ENCODE measurements at places on chromosomes 1 and 21.

GRCh38 chr1:87759421-87760087, 430.9 kb downstream of the LMO4 start:
- no peak for DNase-seq

DNA sequence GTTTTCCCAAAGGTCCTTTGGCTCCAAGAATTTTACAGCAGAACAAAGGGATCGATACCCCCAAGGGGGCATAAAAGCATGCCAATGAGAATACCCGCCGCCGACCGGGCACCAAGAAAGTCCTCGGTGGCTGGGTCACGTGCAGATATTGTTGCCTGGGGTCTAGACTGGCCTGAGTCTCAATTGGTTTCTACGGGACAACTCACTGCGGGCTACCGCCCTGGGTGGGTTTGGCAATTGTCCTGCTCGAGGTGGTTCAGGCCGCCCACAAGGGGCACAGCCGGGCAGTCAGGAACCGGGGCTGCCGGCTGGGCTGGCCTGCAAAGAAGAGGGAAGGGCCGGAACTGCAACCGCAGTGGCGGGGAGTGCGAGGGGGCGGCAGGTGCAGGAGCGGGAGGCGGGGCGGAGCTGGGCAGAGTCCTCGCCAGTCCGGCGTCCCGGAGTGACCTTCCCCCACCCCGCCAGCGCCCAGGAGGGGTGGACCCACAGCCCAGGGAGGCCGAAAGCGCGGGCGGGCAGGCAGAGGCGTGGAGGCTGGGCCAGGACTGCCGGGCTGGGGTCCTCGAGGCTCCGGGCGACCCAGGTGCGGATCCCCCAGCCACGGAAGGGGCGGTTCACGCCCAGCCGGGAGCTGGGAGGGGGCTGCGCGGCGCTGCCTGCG, 926 bp upstream of the ATP1B1 start:
- DNase-seq, result no peak

DNA sequence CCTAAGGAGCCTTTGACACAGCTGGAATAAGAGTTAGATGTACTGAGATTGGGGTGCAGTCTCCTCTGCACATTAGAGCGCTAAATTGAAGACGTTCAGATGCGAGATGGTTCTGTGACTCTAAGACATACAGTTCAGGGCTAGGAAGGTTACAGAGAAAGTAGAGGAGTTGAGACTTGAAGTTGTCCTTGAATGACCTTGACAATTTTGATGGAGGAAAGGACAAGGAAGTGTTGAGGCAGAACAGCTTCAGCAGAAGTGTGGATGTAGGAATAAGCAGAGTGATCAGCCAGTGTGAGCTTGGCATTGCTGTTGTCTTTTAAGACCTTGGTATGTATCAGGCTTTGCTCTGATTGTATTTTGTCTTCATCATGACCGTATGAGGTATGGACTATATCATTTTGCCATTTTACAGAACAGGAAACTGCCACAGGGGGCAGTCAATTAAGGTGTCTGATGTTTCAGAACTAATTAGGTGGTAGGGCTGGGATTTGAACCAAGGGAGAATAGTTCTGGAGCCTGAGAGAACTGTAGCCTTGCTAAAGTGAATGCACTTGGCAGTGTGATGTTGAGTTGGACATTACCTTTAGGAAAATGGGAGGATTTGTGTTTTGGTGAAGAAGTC, 9.2 kb downstream of the TTF2 start:
- no peak for DNase-seq

DNA sequence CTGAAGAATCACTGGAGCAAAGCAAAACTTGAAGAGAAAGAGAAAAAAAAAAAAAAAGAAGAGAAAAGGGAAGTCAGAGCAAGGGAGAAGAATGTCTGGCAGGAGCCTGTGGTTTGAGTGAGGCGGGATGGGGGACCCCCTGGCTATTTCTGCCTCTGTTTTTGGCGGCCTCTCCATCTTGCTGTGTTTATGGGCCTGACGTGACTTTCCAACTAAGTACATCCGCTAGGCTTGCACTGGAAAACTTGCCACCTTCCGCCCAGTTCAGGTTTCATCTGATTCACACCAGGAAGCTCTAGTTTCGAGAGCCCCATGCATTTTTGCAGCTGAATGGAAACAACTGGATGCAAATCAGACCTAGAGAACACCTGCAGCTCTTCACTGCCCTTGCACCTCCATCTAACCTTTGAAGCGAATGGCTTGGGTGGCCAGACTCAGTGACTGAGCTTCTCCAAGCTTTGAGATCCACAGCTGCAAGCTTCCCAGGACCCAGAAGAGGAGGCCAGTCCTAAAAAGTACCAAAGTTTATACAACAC, 28.0 kb downstream of the TBX15 start:
- DNase-seq, result no peak

GRCh38 chr1:59442492-59442891, 145.6 kb downstream of the FGGY start:
- DNase-seq, result no peak

DNA sequence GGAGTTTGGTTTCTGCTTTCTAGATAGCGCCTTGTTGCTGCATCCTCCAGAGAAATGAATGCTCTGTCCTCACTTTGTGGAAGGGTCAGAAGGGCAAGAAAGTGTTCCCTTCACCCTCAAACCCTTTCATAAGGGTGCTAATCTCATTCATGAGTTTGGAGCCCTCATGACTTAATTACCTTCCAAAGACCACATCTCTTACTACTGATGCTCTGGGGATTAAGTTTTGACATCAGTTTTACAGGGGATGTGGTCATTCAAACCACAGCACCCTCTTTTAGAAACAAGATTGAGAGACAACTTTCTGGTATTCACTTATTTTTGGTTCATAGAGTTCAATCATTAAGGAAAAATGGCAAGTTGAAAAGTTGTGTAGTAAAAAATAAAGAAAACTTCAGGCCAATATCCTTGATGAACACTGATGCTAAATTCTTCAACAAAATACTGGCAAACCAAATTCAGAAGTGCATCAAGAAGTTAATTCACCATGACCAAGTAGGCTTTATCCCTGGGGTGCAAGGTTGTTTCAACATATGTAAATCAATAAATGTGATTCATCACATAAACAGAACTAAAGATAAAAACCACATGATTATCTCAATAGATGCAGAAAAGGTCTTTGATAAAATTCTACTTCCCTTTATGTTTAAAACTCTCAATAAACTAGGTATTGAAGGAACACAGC, 442.1 kb downstream of the PTBP2 start:
- no peak for DNase-seq

DNA sequence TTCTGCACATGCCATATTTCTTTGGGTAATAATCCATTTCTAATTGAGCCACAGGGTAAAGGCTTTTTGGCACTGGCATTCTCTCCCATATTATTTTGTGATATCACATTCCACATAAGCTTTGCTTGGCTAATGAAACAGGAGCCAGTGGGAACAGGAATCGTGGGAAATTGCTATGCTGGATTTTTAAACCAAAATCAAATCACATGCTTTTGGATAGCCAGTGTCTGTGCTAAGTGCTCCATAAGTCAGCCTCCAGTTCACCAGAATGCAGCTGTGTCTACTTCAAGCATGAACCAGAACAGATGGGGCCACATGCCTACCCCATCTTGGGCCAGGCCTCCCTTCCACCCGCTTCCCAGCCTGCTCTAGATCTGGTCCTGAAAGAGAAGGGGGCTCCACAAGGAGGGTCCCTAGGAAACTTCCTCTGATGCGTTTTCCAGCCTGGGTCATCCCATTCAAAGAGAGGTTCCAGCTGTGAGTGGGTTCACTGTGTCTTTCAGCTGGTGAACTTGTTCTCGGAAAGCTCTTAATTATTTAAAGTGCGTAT, 131.2 kb upstream of the COA6 start:
- no peak for DNase-seq

DNA sequence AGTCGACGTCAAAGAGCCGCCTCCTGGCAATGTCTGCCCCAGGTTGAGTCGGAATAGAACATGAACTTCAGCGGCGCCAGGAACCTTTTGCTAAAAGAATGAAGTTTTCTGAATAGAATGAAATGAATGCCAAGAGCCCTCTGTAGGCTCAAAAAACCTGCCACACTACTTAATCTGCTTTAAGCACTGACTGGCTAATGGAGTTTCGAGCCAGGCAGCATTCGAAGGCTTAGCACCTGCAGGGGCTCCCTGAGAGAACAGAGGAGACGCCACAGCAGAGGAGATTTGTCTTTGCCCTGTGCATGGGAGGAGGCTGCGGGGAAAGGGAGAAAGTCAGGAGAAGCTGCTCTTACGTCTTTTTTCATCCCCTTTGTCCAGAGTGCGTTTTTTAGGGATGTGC, 641.7 kb downstream of the AJAP1 start:
- DNase-seq, result no peak

DNA sequence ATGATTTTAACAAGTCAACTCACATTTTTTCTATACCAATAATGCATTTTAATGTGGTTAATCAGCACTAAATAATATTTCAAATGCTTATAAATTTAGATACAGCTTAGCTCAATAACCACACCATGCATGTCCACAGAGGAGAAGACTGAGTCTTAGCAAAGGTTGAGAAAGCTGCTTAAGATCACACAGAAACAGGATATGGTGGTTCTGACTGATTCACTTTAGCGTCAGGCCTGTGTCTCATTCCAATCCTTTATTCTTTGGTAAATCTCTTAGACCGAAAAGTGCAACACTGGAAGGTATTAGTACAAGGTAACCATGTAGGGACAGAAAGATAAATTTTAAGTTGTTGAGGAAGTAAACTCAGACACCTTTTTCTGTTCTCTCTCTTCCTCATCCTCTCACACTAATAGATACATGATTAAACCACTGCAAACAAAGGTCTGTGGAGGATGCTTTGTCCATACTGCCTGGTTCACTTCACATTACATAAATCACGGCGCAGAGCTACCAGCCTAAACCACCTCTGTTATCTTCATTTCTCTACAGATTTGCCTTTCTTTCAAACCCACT, 139.0 kb downstream of the DPYD start:
- no peak for DNase-seq

GRCh38 chr1:223515926-223516325, 122.7 kb downstream of the CCDC185 start:
- no peak for DNase-seq

GRCh38 chr1:155307247-155307740, 1.4 kb upstream of the FDPS start:
- no peak for DNase-seq

DNA sequence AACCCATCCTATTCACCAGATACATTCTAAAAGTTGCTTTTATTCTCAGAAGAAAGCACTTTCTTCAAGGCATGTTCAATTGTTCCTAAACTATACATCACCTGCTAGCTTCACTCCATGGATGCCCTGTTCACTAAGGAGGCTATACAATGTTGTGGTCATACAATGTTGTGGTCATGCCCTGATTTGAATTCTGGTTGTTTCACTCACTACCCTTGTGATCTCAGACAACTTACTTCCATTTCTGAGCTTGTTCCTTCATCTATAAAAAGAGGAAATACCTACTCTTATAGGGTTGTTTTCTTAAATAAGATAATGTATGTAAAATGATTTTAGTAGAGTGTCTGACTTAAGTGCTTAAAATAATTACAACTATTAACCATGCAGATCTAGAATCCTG, 19.7 kb downstream of the EDEM3 start:
- DNase-seq, result no peak

GRCh38 chr1:218395916-218396315, 50.8 kb downstream of the TGFB2 start:
- no peak for DNase-seq

DNA sequence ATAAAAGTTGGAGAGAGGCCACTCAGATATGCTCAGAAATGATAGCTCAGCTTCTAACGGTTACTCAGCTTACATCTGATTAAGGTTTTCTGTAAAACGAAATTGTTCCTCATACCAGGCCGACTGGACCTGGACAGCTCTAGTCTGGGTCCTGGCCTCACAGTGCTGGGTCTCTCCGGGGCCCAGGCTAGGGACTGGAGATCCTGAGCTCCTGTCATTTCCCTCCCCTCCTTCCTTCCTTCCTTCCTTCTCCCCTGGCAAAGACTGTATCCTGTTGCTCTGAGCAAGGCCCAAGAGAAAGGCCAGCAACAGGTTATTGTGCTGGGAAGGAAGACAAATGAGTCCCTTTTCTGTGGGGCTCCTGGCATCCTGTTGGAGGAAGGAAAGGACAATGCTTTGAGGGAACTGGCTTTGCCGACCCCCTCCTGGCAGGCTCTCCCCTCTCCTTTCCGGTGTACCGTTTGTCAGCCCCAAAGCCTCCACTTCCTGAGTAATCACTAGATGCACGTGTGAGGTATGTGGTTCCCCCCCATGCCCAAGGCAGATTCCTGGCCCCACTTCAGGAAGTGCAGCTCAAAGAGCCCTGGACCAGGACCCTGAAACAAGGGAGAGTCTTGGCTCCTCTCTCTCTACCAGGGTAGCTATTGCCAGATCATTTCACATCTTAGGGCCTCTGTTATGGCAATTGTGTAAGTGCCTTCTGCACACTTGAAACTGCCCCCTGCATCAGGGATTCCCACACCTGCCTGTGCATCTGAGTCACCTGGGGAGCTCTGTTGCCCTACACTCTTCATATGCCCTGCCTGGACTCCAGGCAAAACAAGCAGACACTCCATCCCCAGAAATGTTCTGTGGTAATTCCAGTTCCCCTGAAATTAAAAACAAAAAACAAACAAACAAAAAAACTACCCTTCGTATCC, 212.7 kb upstream of the FGGY start:
- DNase-seq, result no peak

DNA sequence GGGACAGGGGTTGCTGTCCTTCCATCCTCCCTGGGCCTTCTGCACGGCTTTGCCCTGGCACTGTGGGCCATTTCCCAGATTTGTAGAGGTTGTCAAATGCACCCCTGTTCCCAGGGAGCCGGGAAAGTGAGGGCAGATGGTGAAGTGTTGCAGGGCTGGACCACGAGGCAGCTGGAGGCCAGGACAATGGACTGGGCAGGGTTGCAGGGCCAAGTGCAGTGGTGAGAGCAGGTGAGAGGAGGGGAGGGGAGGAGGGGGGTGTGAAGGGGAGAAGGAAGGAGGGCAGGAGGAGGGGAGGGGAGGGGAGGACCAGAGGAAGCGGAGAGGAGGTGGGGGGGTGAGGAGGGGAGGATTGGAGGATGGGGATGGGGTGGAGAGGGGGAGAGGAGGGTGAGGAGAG, 443.9 kb downstream of the CAMTA1 start:
- no peak for DNase-seq

DNA sequence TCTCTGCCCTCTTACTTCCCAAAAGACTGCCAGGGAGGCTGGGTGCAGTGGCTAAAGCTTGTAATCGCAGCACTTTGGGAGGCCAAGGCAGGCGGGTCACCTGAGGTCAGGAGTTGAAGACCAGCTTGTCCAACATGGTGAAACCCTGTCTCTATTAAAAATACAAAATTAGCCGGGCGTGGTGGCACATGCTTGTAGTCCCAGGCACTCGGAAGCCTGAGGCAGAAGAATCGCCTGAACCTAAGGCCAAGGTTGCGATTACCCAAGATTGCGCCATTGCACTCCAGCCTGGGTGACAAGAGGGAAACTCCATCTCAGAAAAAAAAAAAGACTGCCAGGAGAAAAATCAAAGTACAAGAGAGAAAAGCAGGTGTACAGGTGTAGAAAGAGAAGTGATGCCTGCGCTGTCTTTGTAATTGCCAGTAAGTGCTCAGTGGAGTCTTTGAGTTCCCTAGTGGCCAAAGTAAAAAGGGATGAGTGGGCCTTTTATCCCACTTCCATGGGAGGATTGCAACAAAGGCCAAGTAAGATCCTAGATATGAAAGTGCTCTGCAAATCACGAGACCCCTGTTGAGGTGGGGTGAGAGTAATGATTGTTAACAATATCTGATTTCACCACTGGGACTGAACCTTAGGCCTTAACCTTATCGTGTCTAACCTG, 94.7 kb upstream of the WNT4 start:
- no peak for DNase-seq

Data from stimulated activated CD4-positive, alpha-beta T cell treated with anti-CD3 and anti-CD28 coated beads, TNF-alpha, amount 100 ng/mL, for 24 hours (primary cell).